ENCODE measurements at places on chromosomes 5 and 9.

GRCh38 chr5:31537851-31538250 lies 5.8 kb downstream of the C5orf22 start:
- no peak for DNase-seq

- no peak for DNase-seq
Observed at GRCh38 chr9:128913995-128914772, 6.6 kb upstream of the PHYHD1 start.

- no peak for DNase-seq
Observed at GRCh38 chr5:34900652-34901051, 14.7 kb downstream of the RAD1 start.

DNA sequence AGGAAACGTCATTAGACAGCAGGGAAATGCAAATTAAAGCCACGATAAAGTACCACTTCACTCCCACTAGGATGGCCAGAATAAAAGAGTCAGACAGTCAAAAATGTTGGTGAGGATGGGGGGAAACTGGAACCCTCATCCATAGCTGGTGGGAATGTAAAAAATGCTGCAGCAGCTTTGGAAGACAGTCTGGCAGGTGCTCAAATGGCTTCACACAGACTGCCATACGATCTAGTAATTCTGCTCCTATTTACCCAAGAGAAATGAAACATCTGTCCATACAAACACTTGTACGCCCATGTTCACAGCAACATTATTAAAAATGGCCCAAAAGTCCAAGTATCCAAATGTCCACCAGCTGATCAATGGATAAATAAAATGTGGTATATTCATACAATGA lies 158.9 kb upstream of the PHYKPL start:
- DNase-seq = no peak

DNA sequence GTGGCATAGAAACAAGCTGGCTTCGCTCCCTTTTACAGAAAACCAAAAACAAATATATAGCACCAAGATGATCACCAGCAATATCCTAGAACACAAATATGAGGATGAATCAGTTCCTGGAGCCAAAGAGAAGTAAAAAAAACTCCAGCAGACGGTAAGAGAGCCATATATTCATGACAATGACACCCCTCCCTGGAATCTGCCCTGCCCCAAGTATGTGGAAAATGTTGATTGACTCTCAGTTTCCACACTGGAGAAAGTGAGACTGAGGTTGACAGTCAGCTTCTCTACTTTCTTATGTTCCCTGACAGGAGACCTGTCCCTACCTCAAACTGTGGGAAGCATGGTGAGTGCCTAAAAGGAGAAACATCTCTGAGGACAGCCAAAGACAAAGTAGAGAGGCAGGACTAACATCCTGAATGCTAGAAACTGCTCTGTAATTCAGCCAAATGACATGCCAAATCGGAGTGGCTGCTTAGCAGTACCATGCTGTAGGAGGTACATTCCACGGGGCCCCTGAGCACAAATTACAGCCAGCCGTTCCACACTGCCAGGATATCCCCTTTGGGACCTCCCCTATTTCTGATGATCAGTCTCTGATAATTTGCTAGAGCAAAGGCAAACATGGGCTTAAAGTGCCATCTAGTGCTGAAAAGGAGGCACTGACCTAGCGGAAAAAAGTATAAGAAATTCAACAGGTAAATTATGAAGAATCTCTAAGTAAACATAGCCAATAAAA lies 424.0 kb upstream of the RGMB start:
- no peak for DNase-seq

DNA sequence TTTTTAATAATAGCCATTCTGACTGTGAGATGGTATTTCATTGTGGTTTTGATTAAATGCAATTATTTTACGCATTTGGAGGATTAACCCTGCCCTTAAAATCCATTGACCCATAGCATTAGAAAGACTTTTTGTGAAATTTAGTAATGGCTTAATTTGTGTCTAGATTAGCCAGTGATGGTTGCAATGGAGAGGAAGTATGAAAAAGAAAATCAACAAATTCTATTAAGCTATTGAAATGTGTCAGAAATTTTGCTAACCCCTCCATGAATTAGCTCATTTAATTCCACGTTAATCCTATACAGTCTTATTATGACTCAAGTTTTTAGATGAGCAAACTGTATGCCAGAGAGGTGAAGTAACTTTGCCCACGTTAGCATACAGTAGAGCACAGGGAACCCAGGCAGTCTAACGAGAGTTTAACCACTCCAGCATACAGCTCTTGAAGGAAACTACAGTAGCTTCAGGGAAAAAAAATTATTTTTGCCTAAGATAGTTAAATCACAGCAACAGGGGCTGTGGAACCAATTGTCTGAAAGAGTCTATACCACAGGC lies 158.2 kb upstream of the PPP2R2B start:
- no peak for DNase-seq

- DNase-seq = no peak
Observed at GRCh38 chr9:128059365-128059983, 7.6 kb downstream of the NAIF1 start.

- DNase-seq = no peak
Observed at GRCh38 chr5:170110403-170111087, 4.8 kb downstream of the FOXI1 start.

DNA sequence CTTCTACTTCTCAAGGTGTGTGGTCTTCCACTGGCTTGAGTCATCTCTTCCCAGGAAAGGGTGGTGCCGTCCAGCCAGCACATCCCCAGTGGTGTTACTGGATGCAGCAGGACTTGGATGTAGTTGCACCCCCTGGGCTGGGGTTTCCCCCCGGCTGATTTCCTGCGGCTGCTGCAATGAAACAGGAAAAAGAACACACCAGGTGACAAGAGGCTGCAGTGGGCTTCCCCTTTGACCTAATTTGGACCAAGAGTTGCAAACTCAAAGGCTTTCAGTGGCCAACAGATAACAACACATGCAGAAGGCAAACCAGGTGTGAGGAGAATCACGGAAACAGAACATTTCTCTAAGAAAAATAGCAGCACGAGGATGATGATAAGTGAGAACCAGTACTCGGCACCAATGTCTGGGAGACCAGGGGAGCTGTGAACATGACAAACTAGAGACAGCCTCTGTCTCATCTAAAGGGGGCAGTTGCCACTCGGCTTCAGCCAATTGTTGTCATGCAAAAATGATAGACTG lies 83.7 kb downstream of the PDE6A start:
- DNase-seq = no peak

- no peak for DNase-seq
Observed at GRCh38 chr5:98076501-98076900, 697.0 kb upstream of the RGMB start.

- DNase-seq = no peak
Observed at GRCh38 chr5:43304525-43304924, 8.7 kb downstream of the HMGCS1 start.

DNA sequence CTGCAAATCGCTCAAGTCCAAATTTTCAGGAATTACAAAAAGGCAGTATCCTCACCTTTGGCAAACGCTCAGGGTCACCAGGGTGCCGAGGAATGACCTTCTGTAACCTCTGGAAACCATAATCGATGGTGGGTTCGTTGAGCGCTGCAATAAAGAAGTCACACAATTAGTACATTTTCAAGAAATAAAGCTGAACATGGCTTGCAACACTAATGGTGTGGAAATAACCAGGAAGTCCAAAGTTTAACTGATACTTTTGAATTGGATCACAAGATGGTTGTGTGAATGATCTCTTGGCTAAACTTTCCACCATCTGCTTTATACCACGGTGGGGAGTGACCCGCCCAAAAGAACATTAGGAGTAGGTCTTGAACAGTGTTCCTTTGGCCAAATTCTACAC lies 368.7 kb downstream of the EBF1 start:
- DNase-seq = no peak

- no peak for DNase-seq
Observed at GRCh38 chr9:95073042-95073607, 244.4 kb downstream of the FANCC start.

GRCh38 chr5:168443950-168444700 lies 42.1 kb upstream of the RARS1 start:
- no peak for DNase-seq

DNA sequence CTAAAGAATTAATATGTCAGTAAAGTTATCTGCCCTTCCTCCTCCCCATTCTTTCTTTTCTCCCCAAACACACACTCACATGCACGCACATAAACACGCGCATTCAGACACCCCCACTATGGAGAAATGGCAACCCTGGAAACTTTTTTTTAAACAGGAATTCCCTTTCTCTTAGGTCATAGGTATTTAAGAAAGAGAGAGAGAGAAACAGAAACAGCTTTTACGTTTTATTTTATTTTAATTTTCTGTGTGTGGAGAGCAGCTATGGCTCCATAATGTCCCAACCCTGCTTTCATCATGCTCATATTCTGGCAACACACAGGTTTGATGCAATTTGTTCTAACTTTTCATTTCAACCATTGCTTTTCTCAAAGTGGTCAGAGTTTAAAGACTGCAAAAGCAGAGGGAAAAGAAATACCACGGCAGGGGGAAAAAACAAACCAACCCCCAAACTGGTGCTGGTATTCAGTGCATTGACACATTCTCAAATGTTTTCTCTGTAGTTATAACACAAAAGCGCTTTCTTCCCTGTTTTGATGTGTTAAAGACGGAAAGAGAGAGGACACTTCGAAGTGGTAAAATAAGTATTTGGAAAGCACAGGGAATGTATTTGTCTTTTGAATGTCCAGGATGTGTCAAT lies 126.0 kb upstream of the TMEM161B start:
- no peak for DNase-seq

GRCh38 chr5:181234455-181235306 lies 9.0 kb downstream of the RACK1 start:
- no peak for DNase-seq

- no peak for DNase-seq
Observed at GRCh38 chr9:124149992-124150391, 107.8 kb upstream of the NEK6 start.

GRCh38 chr5:14464096-14464495 lies 117.5 kb upstream of the OTULINL start:
- DNase-seq = no peak

GRCh38 chr9:32384002-32384363 lies 460 bp upstream of the ACO1 start:
- no peak for DNase-seq

GRCh38 chr9:133542002-133542401 lies 7.5 kb downstream of the ADAMTSL2 start:
- no peak for DNase-seq

GRCh38 chr5:60710362-60710761 lies 10.4 kb upstream of the DEPDC1B start:
- no peak for DNase-seq

- no peak for DNase-seq
Observed at GRCh38 chr5:157253547-157253946, 12.4 kb upstream of the CYFIP2 start.

GRCh38 chr9:88628811-88629210 lies 93.8 kb downstream of the NXNL2 start:
- DNase-seq = no peak

- DNase-seq = no peak
Observed at GRCh38 chr5:172597755-172598155, 43.3 kb upstream of the NEURL1B start.

GRCh38 chr5:82862711-82863110 lies 214.5 kb downstream of the TMEM167A start:
- DNase-seq = no peak

DNA sequence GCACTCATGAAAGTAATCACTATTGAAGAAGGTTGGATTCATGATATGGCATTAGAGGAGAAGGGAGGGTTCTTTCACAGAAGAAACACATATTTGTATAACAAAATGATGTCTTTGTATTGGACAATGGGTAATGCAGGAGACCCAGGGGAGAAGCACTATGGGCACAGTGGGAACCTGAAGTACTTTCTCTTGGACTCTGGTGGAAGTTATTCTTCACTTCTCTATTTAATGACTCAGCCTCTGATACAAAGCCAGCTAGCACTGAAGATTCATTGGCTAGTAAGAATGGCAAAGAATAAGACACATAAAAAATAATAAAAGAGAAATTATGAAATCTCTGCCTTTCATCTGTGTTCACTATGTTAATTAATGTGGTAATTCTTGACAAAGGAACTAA lies 149.9 kb upstream of the PRR16 start:
- no peak for DNase-seq

GRCh38 chr5:72228960-72229359 lies 91.1 kb downstream of the MRPS27 start:
- no peak for DNase-seq

DNA sequence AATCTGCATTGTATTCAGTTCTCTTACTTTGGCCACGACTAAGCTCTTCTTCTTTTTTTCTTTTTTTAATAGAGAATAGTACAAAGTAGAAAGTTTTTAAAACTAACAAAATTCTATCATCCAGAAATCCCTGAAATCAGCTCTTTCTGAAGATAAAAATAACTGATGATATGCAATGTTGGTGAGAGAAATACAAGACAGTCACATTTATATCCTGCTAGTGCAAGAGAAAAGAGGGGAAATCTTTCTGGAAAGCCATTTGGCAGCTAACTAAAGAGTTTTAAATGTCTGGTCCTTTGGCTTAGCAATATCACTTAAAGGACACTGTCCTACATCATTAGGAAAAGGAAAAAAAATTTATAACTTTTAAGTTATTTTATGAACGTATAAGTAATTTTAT lies 27.0 kb upstream of the FREM1 start:
- no peak for DNase-seq

GRCh38 chr9:71796100-71796767 lies 27.9 kb upstream of the CEMIP2 start:
- no peak for DNase-seq

- no peak for DNase-seq
Observed at GRCh38 chr5:147309621-147310020, 74.8 kb downstream of the STK32A start.

DNA sequence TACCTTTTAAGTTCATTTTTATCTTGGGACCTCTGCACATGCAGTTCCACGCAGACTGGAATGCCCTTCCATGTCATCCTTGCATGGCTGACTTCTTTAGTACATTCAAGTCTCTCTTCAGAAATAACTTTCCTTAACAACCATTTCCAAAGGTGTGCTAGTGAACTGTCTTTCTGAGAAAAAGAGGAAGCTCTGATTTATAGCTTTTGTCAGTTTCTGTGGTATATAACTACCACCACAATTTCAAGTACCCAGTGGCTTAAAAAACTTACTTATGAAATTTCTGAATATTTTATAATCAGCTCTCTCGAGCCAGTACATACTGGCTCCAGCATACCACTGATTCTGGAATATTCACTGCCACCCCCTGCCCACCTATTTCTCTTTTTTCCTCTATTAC lies 1613.8 kb downstream of the MAT2B start:
- no peak for DNase-seq
